T-helper 9 cell (primary cell): ENCODE measurements at places on chromosomes 3 and 15.

DNA sequence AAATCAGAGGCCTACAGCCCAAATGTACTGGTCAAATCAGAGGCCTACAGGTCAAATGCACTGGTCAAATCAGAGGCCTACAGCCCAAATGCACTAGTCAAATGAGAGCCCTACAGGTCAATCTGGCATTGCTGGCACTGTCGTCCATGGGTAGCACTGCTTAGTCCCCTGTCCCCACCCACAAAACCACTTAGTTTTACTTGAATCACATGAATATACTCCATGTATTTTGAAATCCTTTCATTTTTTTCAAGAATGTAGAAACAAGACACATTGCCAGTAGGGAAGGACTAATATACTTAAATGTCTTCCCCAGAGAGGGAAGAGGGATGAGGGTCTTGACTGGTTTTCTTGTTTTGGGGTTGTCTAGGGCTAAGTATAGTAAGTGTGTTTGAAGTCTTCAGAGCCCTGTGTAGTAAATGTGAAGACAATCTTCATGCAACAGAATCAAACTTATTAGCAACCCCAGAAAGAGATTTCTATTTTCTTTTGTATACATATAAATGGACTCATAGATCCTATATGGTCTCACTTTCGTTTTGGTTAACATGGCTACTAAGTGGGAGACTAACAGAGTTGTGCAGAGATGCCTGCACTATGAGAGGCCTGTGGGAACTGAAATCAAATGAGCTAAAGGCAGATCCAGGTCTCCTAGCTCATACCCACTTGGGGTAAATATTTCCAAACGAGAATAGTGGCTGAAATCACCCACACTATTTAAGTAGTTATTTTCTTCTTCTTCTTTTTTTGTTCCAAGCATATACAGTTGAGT lies 38.3 kb upstream of the DCUN1D1 start:
- DNase-seq, result no peak

GRCh38 chr15:84929795-84930603 lies 45.5 kb downstream of the SLC28A1 start:
- DNase-seq, result no peak

GRCh38 chr3:47573190-47574172 lies 5.2 kb downstream of the CSPG5 start:
- DNase-seq, result no peak

GRCh38 chr3:42179110-42179725 lies 86.8 kb downstream of the CCK start:
- no peak for DNase-seq

- no peak for DNase-seq
Observed at GRCh38 chr15:40525855-40526254, 39.0 kb downstream of the CCDC32 start.

GRCh38 chr3:27368831-27369607 lies at the start of gene NEK10:
Gene NEK10 (minus strand): TSS chr3:27369383. CDS start chr3:27352882, 16,501 bp downstream.
- peak; percentile 89 for DNase-seq

- no peak for DNase-seq
Observed at GRCh38 chr3:195187609-195188425, 83.1 kb downstream of the XXYLT1 start.

DNA sequence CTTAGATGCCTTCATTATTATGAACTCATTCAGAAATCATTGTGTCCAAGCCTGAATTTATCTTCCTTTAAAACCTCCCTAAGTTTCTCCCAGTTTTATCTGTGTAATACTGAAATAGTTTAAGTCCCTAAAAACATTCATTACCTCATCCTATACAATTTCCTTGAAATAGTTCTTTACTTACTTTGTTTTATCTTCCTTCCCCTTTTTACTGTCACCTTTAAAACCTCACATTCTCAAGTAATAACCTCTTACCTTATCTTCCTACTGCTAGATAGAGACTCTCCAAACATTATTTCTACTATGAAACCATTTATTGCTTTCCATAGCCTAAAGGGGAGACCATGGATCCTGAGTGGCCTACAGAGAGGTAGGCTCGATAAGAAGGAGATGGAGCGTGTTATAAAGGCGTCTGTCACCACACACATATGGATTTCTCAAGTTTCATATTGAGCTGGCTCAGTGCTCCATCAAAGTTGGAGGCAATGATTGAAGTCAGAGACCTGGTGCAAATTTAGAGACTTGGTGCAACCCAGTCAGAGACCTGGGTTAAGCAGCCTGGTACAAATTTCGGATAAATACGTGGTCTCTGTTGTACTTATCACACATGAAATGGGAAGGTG lies 140.4 kb downstream of the NFKBIZ start:
- no peak for DNase-seq

GRCh38 chr3:14634763-14635400 lies 16.7 kb upstream of the CCDC174 start:
- DNase-seq, result no peak

GRCh38 chr3:115659253-115660220 lies 36.2 kb downstream of the GAP43 start:
- no peak for DNase-seq

DNA sequence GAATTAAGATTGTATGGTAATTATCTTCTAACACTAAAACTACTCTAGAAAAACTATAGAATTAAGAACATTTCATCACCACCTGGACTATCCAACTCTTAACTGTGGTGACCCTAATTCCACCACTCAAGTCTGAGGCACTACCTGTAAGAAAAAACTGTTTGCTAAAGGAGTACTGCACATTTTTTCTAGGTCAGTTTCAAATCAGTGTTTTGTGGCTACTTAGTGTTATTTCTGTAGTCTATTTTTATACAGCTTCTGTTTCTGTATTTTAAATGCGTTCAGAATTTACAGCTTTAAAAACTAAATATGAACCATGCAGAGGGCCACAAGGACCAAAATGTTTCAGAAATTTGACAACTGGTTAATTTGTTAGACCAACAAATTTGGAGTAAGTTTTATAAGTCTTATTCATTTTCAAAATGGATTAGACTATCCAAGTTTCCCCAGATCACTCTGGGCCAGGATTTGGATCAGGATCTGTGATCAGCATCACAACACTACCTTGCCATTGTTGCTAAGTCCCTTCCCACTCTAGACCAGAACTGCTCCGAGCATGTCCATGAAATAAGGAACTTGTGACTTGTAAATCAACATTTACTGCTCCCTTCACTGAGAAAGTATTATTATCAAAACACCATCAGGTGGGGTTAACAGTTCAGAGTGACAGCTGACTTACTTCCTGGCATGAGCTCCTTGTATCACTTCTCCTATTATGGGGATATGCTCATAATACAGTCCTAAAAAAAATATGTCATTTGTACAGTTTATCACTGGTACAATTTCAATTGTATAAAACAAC lies 8.6 kb downstream of the GLT8D1 start:
- DNase-seq, result no peak

- no peak for DNase-seq
Observed at GRCh38 chr3:195173657-195174056, 97.3 kb downstream of the XXYLT1 start.

- no peak for DNase-seq
Observed at GRCh38 chr3:105579439-105579838, 212.7 kb downstream of the ALCAM start.

DNA sequence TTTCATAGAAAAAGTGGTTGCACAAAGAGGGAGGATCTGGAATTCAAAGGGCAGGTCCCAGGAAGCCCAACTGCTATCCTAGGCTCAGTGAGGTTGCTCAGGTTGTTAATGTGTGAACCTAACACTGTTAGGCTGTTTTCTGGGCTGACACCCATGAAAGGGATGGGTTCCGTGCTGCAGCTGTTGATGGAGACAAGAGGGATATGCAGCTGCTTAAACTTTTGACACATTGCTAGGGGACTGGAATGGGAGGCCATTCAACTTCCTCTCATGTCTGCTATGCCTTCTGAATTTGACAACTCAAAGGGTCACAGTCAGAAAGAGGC lies 198.0 kb upstream of the NR2E3 start:
- DNase-seq, result no peak

- DNase-seq, result no peak
Observed at GRCh38 chr3:155262295-155262694, 31.2 kb downstream of the STRIT1 start.

GRCh38 chr3:57168151-57168550 lies 3.0 kb upstream of the IL17RD start:
- no peak for DNase-seq
